ENCODE measurements at places on chromosomes 3 and 15. TPM values are rescaled to one million over a fixed set of nuclear protein-coding genes. Genes with fewer than 3 reads are reported as not detected.

The IQCF5 gene
- not detected for total RNA-seq

The DPPA2 gene
- not detected for total RNA-seq

The SEMA3B gene
- total RNA-seq: 13.2 TPM

The CPLX3 gene
- not detected for total RNA-seq

The SENP7 gene
- total RNA-seq: 9.8 TPM

The MKRN2 gene
- total RNA-seq: 32.2 TPM

The MAP4 gene
- 67.9 TPM for total RNA-seq

The NXPE3 gene
- 20.4 TPM for total RNA-seq

The DTWD1 gene
- 29.6 TPM for total RNA-seq

The ERC2 gene
- 0.47 TPM for total RNA-seq

The IGF2BP2 gene
- 29.1 TPM for total RNA-seq

The PYGO1 gene
- 5.0 TPM for total RNA-seq

The FEZF2 gene
- not detected for total RNA-seq

The PPARG gene
- 27.5 TPM for total RNA-seq

The TCF12 gene
- 35.9 TPM for total RNA-seq

The TRIM42 gene
- total RNA-seq: not detected

The TMEM212 gene
- total RNA-seq: not detected

The TMCO5A gene
- not detected for total RNA-seq

The A4GNT gene
- not detected for total RNA-seq

The CCDC54 gene
- total RNA-seq: not detected

The TM6SF1 gene
- 3.3 TPM for total RNA-seq

The C15orf62 gene
- not detected for total RNA-seq

The ENTPD3 gene
- not detected for total RNA-seq
